Stimulated activated CD4-positive, alpha-beta T cell treated with anti-CD3 and anti-CD28 coated beads, TNF-alpha, amount 100 ng/mL, for 24 hours (primary cell): ENCODE measurements at places on chromosomes 1 and 21.

DNA sequence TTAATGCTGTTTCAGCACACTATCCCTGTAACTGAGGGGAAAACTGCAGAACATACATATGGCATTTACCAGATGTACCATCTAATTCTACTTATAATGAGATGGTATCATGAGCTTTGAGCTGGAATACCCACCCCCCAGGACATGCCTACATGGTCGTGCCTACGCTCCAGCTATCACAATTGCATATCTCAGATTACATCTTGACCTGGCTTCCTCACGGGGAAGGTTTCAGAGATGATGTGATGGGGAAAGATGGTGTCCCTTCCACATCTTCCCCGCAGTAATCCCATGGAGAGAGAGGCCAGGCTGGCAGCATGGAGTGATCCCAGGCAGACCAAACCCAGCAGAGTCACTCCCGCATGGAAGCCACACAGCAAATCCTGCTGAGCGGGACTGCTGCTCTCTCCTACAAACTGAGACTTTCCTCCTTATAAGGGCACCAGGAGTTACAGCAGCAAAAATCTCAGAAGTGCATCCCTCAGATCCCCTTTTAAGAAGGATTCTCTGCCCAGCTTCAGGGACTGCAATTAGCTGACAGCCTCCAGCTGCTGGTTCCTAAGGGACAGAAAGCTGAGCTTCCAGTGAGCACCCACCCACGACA lies 67.1 kb downstream of the KCNH1 start:
- no peak for DNase-seq

DNA sequence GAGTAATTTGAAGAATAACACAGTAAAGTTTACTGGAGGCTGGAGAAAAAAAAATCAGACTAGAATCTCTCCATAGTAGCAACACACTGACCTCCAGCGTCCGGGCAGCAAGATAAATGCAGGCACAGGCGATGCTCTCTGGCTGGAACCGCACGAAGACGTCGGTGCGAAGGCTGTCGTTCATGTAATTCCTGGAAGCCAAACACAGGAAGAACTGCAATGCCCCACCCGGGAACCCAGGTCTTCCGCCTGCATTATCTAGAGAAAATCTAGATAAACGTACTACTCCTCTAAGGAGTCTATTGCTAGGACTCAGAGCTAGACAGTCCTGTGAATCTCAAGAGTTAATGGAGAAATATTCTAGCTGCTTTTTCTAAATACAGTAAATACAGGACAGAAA lies 8.5 kb downstream of the CCNL2 start:
- no peak for DNase-seq

DNA sequence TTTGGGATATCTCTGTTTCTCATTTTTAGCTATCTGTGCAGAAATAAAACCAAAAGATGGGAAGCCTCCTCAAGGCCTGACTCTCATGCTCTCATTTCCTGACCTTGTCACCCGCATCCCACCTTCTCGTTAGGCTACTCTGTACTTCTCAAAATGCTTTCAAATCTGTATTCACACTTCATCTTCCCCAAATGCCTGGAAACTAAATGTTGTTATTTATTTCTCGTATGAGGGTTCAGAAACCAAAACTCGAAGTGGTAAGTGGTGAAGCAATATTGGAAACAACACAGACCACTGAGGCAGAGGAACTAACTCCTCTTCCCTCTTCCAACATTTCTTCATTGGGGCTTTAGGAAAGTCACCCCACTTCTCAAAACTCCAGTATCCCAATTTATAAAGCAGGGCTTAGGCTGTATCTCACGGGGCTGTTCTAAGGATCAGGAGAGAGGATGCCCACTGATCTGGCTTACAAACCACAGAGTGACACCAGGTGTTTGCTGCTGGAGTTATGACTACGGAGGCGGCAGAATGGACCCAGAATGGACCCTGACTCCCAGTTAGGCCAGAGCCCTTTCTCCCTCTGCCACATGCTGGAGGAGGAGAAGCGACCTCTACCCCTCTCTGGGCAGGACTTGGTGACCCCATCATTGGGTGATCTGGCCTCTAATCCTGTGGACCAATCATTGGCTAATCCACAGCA lies 3.5 kb downstream of the SLAMF7 start:
- no peak for DNase-seq

- no peak for DNase-seq
Measured at GRCh38 chr1:41696381-41696780, 211.9 kb upstream of the EDN2 start.

GRCh38 chr1:54922921-54923421 lies 36.0 kb upstream of the DHCR24 start:
- DNase-seq, result no peak

GRCh38 chr1:244075247-244075722 lies 24.2 kb downstream of the ZBTB18 start:
- DNase-seq, result no peak

DNA sequence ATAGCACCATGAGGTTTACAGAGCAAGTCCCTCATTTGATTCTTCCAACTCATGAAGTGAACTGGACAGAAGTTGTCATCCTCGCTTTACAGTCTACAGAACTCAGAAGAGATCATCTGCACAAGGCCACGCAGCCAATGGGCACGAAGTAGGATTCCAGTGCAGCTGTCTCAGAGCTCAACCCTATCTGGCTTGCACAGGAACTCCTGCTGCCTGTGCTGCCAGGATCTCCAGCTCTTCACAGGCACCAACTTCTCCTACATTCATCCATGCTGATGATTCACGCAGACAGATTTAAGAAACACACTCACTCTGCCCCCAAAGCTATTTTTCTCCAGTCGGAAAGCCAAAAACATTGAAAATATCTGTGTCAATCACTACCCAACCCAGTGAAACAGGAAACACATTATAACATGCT lies 157.0 kb downstream of the RERE start:
- no peak for DNase-seq

DNA sequence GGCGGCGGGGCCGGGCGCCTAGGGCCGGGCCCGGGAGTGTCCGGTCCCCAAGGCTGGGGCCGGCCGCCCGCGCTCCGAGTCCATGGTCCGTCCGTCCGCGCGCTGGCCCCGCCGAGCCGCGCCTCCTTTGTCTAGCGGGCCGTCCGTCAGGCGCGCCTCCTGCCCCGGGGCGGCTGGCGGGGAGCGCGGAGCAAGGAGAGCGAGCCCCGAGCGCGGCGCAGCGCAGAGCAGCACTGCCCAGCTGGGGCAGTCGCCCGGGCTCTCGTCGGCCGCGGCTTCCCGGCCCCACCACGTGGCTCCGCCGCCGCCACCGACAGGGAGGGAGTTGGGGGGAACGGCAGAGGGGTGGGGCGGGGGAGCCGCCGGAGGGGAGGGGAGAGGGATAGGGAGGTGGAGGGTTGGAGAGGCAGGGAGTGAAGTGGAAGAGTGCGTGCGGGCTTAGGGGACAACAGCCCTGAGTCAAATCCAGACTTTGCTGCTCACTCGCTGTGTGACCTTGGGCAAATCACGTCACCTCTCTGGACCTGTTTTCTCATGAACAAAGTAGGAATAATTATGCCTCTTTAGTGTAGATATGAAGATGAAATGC lies at the start of gene NKAIN1:
Gene NKAIN1 (minus strand): TSS at position 235 of the 589 bp plus-strand sequence. CDS start 340 bp downstream, outside the sequence.
- DNase-seq, result no peak

DNA sequence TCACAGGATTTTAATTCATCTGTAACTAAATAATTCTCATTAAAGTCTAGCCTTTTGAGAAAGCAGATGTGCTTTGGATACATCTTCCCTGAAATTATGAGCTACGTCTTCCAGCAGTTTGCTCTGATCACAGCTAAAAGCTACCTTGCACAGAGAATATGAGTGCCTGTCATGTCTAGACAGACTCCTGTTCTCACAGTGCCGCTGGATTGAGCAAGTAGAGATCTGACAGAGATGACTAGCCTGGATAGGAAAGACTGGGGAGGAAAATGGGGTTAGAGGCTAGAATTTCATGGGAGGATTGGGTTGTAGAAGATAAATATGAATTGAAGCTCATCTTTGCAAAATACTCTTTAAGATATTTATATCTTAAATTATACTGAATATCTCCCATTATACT lies 24.1 kb downstream of the CEPT1 start:
- no peak for DNase-seq

GRCh38 chr21:34630536-34631143 lies 15.7 kb upstream of the RCAN1 start:
- no peak for DNase-seq

DNA sequence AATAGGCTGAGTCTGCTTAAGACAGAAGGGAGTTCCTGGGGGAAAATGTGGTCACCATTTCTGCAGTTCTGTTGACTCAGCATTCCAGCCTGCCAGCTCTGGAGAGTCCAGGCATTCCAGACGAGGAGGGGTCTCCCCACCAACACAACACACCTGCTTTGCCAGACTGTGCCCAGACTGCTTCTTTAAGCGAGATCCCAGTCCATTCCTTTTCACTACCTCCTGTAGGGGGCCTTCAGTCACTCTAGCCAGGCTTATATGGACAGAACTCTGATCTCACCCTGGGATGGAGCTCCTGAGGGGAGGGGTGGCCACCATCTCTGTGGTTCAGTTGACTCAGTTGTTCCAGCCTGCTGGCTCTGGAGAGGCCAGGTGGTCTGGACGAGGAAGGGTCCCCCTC lies 48.5 kb downstream of the UBE2U start:
- no peak for DNase-seq

- DNase-seq, result no peak
Measured at GRCh38 chr1:115130786-115131185, 41.5 kb upstream of the TSPAN2 start.

- DNase-seq, result no peak
Measured at GRCh38 chr1:204493145-204493983, 1.2 kb downstream of the PIK3C2B start.

DNA sequence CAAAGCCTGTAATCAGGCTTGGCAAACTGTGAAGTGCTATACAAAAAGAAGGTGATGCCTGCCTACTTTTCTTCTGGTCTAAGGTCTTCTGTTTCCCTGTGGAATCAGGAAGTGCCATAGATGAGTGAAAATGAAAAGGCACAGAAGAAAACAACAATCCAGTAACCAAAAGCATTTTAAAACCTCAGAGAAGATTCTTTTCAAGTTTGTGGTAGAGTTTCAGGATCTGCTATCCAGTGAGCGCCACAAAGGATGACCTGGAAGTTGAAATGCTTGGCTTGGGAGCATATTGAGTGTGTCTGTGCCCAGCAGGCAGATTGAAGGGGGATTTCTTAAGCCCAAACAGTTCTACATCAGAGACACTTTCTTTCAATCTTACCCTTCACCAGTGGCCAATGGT lies 272.2 kb downstream of the PAPPA2 start:
- DNase-seq, result no peak

GRCh38 chr1:62428351-62428750 lies 8.5 kb upstream of the USP1 start:
- no peak for DNase-seq

GRCh38 chr1:184595596-184595995 lies 159.1 kb downstream of the EDEM3 start:
- no peak for DNase-seq

DNA sequence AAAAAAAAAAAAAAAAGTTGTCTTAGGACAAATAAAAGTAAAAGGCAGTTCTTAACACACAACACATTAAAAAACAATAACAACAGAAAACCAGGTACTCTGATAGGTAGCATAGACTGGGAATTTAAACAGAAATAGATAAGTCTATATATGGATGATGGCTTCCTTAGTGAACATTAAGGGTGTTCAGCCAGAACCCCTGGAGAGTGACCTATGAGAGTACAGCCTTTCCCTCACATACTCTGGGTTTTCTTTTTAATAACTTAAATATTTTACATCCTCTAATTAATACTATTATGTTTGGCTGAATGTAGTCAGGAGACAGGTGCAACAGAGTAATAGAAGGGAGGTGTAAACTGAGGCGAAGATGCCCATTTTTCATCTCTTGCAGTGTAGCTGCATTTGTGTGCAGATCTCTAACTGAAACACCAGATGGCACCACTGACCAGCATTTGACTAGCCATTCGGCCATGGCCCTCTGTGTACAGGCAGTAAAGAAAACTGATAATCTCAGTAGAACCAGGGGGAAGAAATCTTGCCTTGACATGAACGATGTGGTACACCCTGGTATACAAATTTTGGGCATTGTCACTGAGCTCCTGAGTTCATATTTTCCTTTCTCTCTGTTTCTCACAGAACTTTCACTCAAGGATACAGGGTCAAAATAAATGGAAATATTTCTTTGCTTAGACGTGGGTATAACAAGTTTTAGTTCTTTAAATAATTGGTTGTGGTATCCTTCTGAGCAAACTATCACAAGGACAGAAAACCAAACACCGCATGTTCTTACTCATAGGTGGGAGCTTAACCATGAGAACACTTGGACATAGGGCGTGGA lies 7.6 kb downstream of the TTF2 start:
- DNase-seq, result no peak

- no peak for DNase-seq
Measured at GRCh38 chr1:229156872-229157271, 114.0 kb upstream of the RAB4A start.

DNA sequence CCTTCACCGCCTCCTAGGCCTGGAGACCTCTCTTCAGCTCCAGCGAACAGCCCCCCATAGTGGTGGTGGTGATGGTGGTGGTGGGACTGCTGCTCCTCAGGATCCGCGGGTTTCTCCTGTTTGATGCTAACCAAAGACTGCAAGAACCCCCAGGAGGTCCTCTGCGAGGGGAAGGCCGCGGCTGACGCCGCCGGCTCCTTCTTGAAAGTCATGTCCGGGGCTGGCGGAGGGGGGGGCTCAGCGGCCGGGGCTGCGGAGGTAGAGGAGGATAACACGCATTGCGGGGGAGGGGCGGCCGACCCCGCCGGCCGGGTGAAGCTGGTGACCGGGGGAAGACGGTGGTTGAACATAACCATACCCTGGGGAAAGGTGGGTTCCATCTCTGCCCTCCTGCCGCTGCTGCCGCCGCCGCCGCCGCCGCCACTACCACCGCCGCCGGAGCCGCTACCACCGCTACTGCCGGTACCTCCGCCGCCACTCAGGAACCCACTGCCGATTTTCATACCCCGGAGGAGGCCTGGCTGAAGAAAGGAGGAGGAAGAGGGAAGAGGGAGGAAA lies 554 bp downstream of the ZNF281 start:
- DNase-seq, result peak; percentile 15

DNA sequence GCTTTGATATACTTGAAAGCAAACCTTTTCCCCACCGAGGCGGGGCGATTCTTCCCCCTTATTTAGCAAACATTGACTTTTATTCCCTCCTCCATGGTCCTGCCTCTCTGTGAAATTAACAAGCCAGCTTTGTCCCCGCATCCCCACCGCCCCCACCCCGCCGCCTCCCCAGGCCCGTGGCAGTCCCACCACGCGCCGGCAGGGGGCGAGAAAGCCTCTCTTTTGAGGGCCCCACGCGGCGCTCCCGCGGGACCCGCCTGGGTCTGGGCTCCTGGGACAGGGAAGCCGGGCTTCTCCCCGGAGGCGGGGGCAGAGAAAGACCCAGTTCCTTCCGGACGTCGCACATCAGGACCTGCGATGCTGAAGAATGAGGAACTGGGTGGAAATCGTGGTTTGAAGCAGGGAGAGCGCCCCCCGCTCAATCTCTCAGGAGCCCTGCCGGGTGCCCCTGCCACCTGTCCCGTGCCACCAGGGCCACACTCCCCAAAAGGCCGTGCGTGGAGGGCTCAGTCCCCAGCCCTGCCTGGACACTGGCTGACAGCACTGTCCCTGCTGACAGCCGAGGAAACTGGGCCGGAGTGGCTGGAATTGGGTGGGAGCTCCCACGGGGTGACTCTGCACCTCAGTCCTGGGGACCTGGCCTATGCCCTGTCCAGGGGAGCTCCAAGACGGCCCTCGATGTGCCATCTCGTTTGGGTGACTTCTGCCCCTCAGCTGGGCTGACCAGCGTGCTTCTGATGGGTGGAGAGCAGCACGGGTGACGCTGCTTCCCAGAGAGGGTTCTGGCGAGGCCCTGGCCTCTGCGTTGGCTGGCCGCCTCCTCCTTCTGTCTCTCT lies 8.6 kb upstream of the ACTRT2 start:
- peak; percentile 51 for DNase-seq
